ENCODE measurements at places on chromosomes 12 and 14.

- no peak for DNase-seq
Observed at GRCh38 chr14:28756269-28756883, 10.2 kb upstream of the FOXG1 start.

DNA sequence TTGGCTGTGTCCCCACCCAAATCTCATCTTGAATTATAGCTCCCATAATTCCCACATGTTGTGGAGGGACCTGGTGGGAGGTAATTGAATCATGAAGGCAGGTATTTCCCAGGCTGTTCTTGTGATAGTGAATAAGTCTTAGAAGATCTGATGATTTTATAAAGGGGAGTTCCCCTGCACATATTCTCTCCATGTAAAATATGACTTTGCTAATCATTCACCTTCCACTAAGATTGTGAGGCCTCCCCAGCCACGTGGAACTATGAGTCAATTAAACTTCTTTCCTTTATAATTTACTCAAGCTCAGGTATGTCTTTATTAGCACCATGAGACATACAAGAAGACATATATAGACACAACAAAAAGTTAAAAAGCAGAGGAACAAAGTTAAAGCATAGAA is 120.0 kb downstream of the CPNE8 start:
- no peak for DNase-seq

DNA sequence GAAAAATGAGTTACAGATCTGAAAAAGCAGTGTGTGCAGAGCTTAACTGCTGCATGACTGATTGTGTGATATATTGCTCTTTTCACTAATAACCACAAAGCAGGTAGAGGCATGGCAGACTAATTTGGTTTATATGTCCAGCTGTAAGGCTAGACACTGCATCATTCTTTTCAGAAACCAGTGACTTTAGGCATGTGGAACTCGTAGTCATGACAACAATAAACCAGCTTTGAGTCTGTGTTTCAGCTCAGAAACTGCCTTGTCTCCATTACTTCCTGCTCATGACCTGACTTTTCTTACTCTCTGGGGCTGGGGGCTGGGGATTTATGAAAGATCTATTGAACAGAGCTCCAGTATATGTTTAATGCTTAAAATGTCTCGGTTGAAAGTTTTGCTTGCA is 146.8 kb upstream of the LRIG3 start:
- no peak for DNase-seq

DNA sequence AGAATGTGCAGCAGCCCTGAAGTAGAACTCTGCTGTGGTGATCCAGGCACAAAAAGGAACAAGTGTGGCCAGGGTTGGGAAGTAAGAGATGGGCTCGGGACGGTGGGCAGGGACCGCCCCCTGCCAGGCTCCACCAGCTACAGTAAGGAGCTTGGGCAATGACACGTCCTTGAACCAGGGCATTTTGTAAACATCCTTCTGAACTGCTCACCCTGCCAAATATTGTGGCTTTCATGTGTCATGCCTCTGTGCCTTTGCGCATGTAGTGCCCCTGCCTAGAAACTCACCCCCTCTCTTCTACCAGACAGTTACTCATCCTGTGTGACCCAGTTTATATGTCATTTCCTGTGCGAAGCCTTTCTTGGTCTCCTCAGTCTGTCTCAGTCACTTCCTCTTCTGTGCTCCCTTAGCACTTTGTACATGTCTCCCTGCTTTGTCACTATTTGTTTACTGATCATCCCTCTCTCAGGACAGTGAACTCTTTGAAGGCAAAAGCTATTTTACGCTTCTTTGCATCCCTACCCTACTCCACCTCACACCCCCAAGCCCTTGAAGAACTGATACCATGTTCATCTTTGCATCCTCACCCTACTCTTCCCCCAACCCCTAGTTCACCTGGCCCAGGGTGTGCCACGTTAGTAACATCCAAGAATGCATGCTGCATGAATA is 108.9 kb upstream of the PLEKHG7 start:
- DNase-seq: no peak
